ENCODE measurements at places on chromosomes 1 and 21. TPM values are rescaled to one million over a fixed set of nuclear protein-coding genes. Genes with fewer than 3 reads are reported as not detected.

GRCh38 chr1:43573066-43573800 is 42.5 kb downstream of the PTPRF start:
- H3K4me1 ChIP-seq: no peaks in the 10 kb centered on the region
- H3K27me3 ChIP-seq: no peaks in the 10 kb centered on the region
- H3K36me3 ChIP-seq: no peaks in the 10 kb centered on the region
- no peak overlapping the region for H3K4me3 ChIP-seq
- DNase-seq: no peak
- H3K27ac ChIP-seq: no peak overlapping the region

DNA sequence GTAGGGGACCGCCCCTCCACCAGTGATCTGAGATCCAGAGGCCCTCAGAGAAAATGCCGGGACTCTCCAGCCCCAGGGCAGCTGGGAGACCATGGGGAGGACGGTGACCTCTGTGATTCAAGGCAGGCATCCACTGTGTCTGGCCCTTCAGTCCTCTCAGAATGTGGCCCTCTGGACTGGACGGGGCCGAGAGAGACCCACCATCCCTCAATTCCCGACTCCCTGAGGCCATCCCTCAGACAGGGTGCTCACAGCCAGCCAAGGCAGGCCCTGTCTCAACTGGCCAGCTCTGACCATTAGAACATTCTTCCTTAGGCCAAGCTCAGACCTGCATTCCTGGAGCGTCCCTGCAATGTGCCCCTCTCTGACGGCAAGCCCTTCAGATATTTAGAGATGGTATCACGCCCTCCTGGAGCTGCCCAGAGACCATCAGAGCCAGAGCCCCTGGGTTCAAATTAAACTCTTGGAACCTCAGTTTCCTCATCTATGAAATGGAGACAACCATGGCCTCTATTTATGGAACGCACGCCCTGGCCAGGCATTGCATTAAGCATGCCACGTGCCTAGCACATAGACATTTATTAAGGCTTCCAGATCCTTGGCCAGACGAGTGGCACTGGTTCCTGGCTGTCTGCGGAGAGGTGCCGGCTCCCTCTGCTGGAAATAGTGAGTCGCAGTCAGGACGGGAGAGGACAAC is 9.6 kb upstream of the EPS8L3 start:
- no peaks in the 10 kb centered on the region for H3K36me3 ChIP-seq
- H3K27me3 ChIP-seq: no peaks in the 10 kb centered on the region

- H3K27me3 ChIP-seq: no peaks in the 10 kb centered on the region
- H3K4me3 ChIP-seq: no peak overlapping the region
- DNase-seq: no peak
- H3K27ac ChIP-seq: no peak overlapping the region
- H3K36me3 ChIP-seq: no peaks in the 10 kb centered on the region
These were observed 41.0 kb upstream of the IFFO2 start for GRCh38 chr1:18997508-18997907.

DNA sequence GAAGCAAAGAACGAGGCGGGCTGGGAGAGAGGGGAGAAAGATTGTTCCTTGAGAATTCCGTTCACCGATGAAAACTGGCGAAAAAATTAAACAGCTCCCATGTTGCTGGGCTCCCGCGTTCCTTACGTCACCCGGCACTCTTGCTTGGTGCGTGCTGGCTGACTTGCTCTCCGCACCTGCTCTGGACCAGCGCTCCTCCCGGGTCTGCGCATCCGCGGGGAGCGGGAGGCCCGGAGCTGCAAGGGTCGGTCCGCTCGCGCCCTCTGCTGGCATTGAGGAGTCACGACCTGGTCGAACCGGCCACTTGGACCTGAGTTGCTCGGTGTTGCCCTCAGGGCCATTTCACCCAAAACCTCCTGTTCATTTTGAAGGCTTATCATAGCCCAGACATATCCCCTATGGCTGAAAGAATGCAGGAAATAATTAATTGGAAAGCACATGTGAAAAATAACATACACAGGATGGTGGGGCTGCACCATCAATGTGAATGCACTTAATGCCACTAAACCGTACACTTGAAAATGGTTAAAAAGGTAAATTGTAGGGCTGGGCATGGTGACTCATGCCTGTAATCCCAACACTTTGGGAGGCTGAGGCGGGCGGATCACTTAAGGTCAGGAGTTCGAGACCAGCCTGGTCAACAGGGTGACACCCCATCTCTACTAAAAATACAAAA is 98.9 kb upstream of the BACE2 start:
- no peaks in the 10 kb centered on the region for H3K36me3 ChIP-seq
- H3K4me3 ChIP-seq: no peak overlapping the region
- no peak overlapping the region for H3K27ac ChIP-seq
- no peaks in the 10 kb centered on the region for H3K27me3 ChIP-seq
- peak; percentile 83 for DNase-seq

Gene KISS1
- not detected for total RNA-seq

GRCh38 chr1:156627313-156627880 is 8.2 kb downstream of the HAPLN2 start:
- peaks cover 30% of the 10 kb centered on the region for H3K4me1 ChIP-seq
- H3K4me3 ChIP-seq: no peak overlapping the region
- H3K27ac ChIP-seq: no peak overlapping the region
- H3K36me3 ChIP-seq: no peaks in the 10 kb centered on the region
- peak; percentile 59 for DNase-seq

DNA sequence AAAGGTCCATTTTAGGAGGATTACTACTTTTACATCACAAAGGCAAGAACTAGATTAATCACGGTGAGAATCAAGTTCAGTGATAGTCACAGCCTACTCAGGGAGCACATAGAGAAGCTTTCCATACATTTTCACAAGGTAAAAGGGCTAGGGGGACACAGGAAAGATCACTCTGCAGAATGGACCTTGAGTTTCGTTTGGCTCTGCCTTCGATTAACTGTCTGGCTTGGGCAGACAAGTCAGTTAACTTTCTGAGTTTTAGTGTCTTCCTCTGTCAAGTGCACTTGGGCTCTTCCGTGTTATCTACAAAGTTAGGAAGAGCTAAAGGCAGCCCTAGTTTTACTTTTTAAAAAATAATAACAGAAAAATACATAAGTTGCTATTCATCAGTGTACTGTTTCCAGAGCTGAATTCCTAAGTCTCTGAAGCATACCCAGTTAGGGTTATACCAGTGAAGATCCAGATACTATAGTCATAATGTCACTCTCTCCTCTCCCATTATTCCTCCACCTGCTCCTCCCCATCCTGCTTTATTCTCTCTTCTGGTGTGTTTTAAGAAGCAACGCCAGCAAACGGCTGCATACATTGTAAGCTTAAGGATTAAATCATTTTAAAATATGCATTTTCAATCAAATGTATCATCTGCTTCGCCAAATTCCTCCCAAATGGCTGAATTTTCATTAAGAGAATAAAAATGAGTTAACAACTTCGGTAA is 1.7 kb downstream of the CEP170 start:
- peaks cover 23% of the 10 kb centered on the region for H3K4me1 ChIP-seq
- DNase-seq: no peak
- no peaks in the 10 kb centered on the region for H3K36me3 ChIP-seq

- H3K27me3 ChIP-seq: no peaks in the 10 kb centered on the region
- H3K4me3 ChIP-seq: no peak overlapping the region
These were observed 27.8 kb upstream of the RNF187 start for GRCh38 chr1:228459091-228459993.

DNA sequence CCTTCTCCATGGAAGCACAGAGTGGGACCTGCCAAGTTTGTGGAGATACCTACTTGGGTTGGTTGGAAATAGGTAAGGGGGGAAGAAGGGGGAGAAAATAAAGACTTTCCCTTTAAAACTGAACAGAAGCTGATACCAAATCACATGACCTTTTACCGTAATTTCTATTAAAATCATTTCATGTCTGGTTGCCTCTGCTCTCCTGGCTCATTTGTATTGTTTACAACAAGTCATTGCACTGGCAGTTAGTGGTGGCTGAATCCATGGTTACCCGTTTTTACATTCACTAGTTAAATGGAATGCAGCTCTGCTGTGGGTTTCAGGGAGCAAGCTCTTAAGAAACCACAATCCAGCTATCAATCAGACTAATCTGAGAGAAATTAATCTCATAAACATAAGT is 353.7 kb upstream of the ESRRG start:
- peak; percentile 36 for DNase-seq
- peaks cover 32% of the 10 kb centered on the region for H3K4me1 ChIP-seq
- H3K27ac ChIP-seq: peak overlapping the region; percentile 39
- H3K4me3 ChIP-seq: peak overlapping the region; percentile 6

Gene CYP4A11
- 0.78 TPM for total RNA-seq

- no peak for DNase-seq
- H3K36me3 ChIP-seq: no peaks in the 10 kb centered on the region
- peak overlapping the region; percentile 46 for H3K27ac ChIP-seq
- peaks cover 14% of the 10 kb centered on the region for H3K4me1 ChIP-seq
- no peak overlapping the region for H3K4me3 ChIP-seq
- H3K27me3 ChIP-seq: no peaks in the 10 kb centered on the region
These were observed 187.1 kb downstream of the NRIP1 start for GRCh38 chr21:14877581-14878228.

- H3K4me3 ChIP-seq: no peak overlapping the region
- H3K27ac ChIP-seq: peak overlapping the region; percentile 70
- no peak for DNase-seq
- no peaks in the 10 kb centered on the region for H3K27me3 ChIP-seq
- H3K4me1 ChIP-seq: peaks cover 45% of the 10 kb centered on the region
- H3K36me3 ChIP-seq: no peaks in the 10 kb centered on the region
These were observed 45.7 kb downstream of the CAPZB start for GRCh38 chr1:19439464-19440171.

Gene RFX5
- total RNA-seq: 14.5 TPM

Gene SPAG17
- not detected for total RNA-seq

- no peak overlapping the region for H3K27ac ChIP-seq
- H3K4me3 ChIP-seq: no peak overlapping the region
- H3K36me3 ChIP-seq: no peaks in the 10 kb centered on the region
- no peaks in the 10 kb centered on the region for H3K4me1 ChIP-seq
- no peak for DNase-seq
These were observed 66.9 kb upstream of the NGF start for GRCh38 chr1:115404911-115405310.

Gene CYP4X1
- total RNA-seq: 1.8 TPM

DNA sequence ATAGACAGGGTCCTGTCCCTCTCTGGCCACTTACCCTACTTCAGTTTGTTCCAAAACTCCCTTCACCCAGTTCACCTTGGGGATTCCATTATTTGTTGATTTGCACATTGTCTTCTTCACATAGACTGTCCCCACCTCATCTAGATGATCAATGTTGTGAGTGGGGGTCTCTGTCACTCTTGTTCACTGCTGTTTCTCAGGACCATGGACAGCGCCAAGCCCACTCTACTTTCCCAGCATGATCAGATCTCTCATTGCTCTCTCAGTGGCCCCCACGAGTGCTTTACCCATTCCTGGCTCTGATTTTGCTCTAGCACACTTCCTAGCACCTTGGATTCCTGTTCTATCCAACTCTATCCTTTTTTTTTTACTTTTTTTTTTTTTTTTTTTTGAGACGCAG is 45.4 kb upstream of the IGSF21 start:
- H3K4me1 ChIP-seq: peaks cover 11% of the 10 kb centered on the region
- no peaks in the 10 kb centered on the region for H3K27me3 ChIP-seq
- DNase-seq: no peak
- no peaks in the 10 kb centered on the region for H3K36me3 ChIP-seq

- peak overlapping the region; percentile 27 for H3K27ac ChIP-seq
- H3K36me3 ChIP-seq: peaks cover 4% of the 10 kb centered on the region
- H3K4me1 ChIP-seq: peaks cover 11% of the 10 kb centered on the region
- H3K4me3 ChIP-seq: no peak overlapping the region
- peak; percentile 85 for DNase-seq
- H3K27me3 ChIP-seq: no peaks in the 10 kb centered on the region
These were observed 28.3 kb downstream of the EIF2D start for GRCh38 chr1:206583707-206584648.

DNA sequence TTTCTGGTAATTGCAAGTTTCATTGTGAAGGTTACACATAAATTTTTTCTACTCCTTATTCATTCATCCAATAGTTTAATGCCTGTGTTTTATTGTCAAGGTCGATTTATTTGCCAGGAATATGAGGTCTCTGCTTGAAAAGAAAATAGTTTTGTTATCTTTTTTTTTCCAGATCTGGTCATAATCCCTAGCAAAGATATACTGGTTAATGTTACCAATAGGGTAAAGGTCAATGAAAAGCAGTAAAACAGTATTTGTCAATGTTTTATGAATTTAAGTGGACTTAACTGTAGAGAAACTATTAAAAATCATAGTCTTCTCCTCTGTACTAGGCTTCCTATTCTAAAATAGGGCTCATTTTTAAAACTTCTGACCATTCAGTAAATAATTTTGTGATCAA is 8.1 kb upstream of the FMO3 start:
- H3K36me3 ChIP-seq: no peaks in the 10 kb centered on the region
- no peak overlapping the region for H3K27ac ChIP-seq
- no peaks in the 10 kb centered on the region for H3K27me3 ChIP-seq
- no peak for DNase-seq
- H3K4me3 ChIP-seq: no peak overlapping the region
- peaks cover 17% of the 10 kb centered on the region for H3K4me1 ChIP-seq

DNA sequence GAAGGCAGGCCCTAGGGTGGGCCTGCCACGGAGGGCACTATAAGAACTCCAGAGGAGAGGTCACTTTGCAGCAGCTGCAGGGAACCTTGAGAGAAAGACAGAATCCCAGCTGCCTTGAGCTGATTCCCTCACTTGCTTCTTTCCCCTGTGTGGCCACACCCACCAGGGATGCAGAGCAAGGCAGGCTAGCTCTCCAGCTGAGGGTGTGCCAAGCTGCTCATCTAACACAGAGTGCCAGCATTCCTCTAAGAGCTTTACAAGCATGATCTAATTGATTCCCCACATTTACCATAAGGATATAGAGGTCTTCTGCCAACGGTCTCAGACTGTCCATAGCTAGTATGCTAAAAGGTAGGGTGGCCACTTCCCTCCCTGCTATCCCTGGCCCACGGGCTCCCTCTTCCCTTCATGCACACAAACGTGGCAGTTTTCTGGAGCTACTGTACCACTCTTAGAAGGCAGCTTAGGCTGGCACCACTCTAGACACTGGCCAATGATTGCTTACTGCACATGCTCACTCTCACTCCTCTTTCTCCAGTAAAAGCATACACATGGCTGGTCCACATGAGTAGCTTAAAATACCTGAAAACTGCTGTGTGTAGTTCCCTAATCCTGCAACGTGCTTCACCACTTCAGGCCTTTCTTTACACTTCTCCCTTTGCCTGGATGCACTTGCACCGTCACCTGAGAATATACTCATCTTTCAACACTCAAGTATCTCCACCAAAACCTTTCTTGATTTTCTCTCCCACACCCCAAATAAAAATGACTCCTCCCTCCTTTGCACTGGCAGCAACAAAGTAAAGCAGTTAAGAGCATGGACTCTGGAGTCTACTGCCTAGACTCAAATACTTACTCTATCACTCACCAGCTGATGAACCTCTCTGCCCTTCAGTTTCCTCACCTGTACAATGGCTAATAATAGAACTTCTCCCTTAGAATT is 57.7 kb downstream of the DMAP1 start:
- H3K4me1 ChIP-seq: no peaks in the 10 kb centered on the region
- H3K4me3 ChIP-seq: no peak overlapping the region
- H3K27ac ChIP-seq: no peak overlapping the region
- H3K27me3 ChIP-seq: no peaks in the 10 kb centered on the region
- H3K36me3 ChIP-seq: no peaks in the 10 kb centered on the region
- DNase-seq: no peak

GRCh38 chr1:146051452-146051851 is 29.9 kb upstream of the HJV start:
- H3K4me1 ChIP-seq: peaks cover 20% of the 10 kb centered on the region
- no peaks in the 10 kb centered on the region for H3K36me3 ChIP-seq
- no peaks in the 10 kb centered on the region for H3K27me3 ChIP-seq
- no peak overlapping the region for H3K4me3 ChIP-seq
